ENCODE measurements at places on chromosomes 11 and 22. TPM values are rescaled to one million over a fixed set of nuclear protein-coding genes. Genes with fewer than 3 reads are reported as not detected.

Gene CST6
- total RNA-seq = not detected

Gene SLC5A4
- 0.82 TPM for total RNA-seq

Gene FADS3
- total RNA-seq = 34.5 TPM

Gene RAB30
- 70.5 TPM for total RNA-seq

Gene PNPLA3
- total RNA-seq = 47.3 TPM

Gene BARX2
- 7.0 TPM for total RNA-seq

Gene CNIH2
- total RNA-seq = 8.2 TPM

Gene UBE2L6
- total RNA-seq = 23.0 TPM

Gene APOL6
- 5.7 TPM for total RNA-seq

Gene LGR4
- total RNA-seq = 350 TPM

Gene WDR74
- 25.9 TPM for total RNA-seq

Gene RAG2
- total RNA-seq = 0.49 TPM

Gene ZFP91
- total RNA-seq = 63.9 TPM

Data from camera-type eye (tissue), 1 donor.